Upper lobe of right lung (tissue), 1 donor: ENCODE measurements at places on chromosomes 7 and 10.
A peak's percentile ranks its signal among the peaks of the same experiment; 100 is the strongest.

DNA sequence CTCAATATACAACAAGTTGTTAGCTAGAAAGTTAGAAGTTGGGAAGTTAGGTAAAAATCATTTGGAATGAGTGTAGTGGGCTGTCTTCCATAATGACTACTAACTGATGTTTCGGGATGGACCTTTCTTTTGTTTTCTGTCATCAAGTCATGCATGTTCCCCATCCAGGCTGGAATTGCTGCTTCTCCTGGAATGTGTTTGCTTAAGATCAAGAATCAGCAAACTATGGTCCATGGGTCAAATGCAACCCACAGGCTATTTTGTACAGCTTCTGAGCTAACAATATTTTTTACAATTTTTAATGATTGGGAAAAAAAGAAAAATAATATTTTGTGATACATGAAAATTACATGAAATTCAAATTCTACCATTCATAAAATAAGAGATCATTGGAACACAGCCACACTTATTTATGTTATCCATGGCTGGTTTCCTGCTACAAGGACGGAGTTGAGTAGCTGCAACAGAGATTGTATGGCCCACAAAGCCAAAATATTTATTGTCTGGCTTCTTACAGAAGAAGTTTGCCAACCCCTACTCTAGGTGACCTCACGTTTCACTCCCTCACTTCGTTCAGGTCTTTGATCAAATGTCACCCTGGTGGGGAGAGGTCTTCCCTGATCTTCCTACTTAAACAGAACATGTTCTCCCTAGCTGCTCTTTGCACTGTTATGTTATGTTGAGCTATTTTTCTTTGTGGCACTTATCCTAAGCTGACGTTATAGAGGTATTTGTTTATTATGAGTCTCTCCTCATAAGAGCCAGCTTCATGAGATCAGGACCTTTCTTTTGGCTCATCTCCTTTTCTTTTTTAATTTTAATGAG is 127.1 kb downstream of the RALA start:
- DNase-seq = no peak

GRCh38 chr7:81158189-81158588 is 239.3 kb upstream of the SEMA3C start:
- DNase-seq = no peak

DNA sequence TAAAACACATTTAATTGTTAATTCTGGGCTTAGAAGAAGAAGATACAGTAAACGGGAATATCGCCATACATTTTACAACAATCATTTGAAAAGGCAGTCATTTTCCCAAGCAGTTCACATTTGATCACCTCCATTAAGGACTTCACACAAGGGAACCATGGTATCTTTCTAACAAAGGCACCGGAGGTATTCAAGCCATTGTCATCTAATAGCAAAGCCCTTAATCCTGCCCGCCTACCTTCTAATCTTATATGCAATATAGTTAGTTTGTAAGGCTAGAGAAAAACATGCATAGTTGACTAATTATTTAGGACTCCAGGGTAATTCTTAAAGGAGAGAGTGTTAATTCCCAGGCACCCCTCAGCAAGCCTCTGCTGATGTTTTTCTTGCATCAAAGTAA is 83.1 kb downstream of the MRPL32 start:
- no peak for DNase-seq

DNA sequence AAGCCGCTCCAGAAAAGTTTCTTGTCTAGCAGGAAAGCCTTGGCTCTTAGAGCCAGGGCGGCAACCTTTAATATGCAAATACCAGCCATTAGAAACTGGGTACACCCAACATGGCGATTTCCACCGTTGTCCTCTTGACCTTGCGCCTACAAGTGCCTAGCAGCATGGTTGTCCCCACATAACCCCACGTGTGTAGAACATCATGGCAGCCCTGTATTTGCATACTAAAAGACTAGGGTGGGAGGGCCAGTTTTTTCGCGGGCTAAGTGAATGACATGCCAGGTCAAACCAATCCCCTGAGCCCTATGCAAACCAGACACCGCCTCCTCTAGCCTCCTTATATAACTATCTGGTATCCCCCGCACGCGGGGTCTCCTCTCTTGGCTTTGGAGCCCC is 58.4 kb upstream of the FZD8 start:
- DNase-seq = no peak

DNA sequence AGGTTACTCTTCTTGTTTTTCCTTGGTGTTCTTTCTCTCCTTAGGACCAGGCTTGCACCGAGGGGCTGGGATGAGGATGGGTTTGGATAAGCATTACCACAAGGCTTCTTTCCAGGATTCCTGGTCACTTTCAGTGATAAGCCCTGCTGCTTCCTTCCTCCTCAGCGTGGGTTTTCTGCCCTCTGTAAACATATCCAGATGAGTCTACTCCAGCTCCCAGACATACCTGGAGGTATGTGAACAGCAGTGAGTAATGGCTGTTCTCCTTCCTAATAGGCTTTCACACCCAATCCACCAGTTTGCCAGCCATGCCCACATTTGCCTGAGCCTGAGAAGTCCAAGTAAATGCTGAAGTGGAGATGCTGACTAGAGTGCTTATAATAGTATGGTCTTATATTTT is 229.8 kb upstream of the YAE1 start:
- no peak for DNase-seq

DNA sequence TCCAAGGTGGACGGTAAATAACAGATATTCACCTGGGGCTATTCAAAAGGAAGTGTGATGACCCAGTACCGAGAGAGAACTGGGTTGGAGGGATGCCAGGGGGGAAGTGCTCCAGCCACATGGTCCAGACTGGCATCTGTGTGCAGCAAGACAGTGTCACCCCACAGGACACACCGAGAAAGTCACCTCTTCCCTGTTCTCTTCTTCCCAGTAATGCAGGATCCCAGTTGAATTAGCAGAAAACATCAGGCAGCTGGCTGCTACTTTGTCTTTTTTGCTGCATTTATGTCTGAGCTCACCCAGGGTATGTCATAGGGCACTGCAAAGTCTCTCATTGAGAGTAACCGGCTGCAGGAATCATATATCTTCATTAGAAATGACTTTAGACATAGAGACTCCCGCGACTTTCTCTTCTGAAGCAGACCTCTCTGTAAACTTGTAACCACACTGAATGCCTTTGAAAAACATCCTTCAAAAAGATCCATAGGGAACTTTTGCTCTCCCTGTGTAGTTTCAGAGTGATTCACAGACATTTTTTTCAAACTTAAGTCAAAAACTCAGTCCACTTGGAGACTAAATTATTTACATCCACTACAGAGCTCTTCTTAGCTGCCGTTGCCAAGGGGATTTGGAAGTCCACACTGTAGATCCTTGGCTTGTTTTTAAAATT is 609.0 kb upstream of the DPP6 start:
- no peak for DNase-seq

DNA sequence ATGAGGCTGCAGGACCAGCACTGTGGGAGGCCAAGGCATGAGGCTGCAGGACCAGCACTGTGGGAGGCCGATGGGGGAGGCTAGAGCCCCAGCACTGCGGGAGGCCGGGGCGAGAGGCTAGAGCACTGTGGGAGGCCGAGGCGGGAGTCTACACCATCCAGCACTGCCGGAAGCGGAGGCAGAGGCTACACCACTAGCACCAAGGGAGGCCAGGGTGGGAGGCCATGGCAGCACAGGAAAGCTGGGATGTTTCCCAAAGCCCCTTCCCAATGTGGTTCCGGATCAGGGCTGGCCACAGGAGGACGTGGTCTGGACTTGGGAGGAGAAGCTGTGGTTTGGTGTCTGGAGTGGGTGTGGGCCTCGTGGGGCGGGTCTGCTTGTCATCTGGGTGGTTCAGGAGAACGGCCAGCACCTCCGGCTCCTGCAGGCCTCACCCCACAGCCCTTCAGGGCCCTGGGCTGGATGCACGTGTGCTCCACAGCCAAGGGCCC is 43.6 kb downstream of the PDGFA start:
- DNase-seq = peak; percentile 46

DNA sequence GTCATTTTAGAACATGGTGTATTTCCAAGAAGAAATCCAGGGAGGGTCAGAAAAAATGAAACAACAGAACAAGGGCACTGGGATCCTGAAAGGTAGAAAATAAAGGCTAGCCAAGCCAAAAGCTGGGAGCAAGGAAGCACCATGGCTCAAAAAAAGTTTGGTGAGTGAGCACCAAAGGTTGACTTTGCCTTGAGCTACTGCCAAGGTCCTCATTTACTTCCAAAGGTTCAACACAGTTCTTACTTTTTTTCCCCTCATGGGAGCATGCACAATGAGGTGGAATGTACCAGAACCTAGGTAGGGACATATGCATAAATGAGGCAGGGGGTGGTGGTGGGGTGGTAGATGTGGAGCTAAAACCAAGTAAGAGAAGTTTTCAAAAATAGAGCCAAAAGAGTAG is 182.8 kb downstream of the CPEB3 start:
- no peak for DNase-seq

- no peak for DNase-seq
Measured at GRCh38 chr7:29434380-29434768, 129.3 kb upstream of the PRR15 start.

GRCh38 chr7:131238347-131238931 is 89.2 kb upstream of the MKLN1 start:
- DNase-seq = no peak

DNA sequence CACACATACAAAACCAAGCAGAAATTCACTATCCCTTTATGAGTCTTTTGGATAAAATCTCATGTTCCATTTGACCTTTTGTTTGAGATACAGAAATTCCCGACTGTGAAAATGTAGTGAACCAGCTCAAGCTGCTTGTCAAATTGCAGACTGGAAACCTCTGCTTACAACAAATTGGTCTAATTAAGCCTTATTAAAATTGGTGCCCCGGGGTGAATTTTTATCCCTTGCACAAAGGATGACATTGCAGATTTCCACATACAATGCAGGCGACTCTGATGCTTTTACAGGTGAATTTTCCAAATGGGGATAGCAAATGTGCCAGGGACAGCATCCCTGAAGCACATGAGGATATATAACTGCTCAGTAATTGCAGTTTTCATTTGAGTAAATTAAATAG is 257.3 kb downstream of the BMPER start:
- DNase-seq = no peak

DNA sequence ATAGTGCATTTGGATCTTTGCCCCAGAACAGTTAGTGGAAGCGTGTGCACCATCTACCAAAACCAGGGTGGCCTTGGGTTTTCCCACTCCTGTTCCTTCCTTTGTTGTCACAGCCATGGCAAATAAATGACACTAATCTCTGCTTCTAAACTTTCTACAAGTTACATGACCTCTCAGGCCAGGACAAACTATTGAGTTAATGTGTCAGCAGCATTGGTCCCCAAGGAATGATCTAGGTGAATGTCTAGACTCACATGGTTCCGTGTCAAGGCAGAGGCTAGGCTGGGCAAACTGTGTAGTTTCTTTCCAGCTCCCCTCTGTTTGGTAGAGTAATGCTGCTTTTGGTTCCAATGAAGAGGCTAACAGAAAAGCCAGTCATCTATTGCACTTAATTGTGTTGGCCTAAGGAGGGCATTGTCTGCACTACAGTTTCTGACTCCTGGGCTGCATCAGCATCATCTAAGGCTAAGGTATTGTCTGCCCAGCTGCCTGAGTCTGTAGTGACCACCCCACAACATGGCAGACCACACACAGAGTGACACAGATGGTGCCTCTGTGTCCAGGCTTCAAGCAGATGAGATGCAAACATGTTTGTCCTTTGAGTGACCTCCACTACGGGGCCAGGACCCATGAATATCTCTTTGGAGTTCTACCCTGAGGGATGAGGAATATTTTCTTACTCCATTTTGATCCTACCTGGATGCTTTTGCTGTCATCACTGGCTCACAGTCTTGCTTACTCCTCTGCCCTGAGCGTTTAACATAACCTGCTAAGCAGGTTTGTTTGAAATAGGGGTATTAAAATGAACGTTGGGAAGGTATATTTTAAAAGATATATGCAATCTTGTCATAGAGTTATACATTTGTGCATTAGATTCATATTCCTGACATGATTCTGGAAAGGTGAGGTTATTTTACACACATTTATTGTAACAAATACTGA is 1.7 kb downstream of the CYP3A4 start:
- DNase-seq = no peak

- no peak for DNase-seq
Measured at GRCh38 chr10:36766940-36767339, 358.5 kb upstream of the ANKRD30A start.

- no peak for DNase-seq
Measured at GRCh38 chr7:46672861-46673260, 751.8 kb upstream of the IGFBP3 start.

GRCh38 chr7:135558337-135558767 is 635 bp downstream of the NUP205 start:
- DNase-seq = peak; percentile 66

GRCh38 chr7:137772748-137773147 is 74.0 kb downstream of the DGKI start:
- no peak for DNase-seq

GRCh38 chr10:69268761-69269416 is 9.4 kb upstream of the HK1 start:
- no peak for DNase-seq

- no peak for DNase-seq
Measured at GRCh38 chr10:9437131-9437530, 1382.6 kb downstream of the GATA3 start.

DNA sequence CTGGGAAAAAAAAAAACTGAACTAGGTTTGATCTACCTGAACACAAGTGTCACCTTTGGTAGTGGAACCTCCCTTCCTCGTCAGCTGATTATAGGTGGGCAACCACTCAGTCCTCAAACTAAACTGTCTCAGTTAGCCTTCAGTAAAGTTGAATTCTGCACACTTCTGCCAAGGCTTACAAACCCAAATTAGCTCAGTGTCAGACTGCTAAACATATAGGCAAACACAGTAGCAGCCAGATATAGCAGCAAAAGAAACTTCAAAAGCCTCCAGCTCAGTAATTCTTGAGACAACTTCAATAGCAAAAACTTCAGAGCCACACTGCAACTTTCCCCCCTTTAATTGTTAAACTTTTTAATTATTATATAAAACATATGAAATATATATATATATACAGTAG is 956.9 kb downstream of the XPNPEP1 start:
- no peak for DNase-seq

- no peak for DNase-seq
Measured at GRCh38 chr7:55576753-55577152, 4.5 kb upstream of the VOPP1 start.
